ENCODE measurements at places on chromosomes 13 and 19.

DNA sequence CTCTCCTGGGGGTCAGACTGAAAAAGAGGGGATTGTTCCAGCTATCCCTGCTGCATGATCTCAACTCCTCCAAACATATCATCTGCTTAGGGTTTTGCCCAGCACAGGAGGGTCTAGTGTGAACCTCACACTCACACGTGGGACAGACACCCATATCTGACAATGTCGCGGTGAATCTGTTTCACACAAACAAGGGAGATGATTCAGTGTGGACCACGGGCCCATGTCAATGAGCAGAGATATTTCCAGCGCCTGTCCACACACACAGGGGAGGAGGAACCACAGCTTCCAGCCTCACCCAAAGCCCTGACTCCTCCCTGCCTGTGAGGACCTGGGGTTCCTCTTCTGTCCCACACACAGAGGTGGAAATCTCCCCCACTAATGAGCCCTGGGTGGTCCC is 29.6 kb upstream of the KIR3DL3 start:
- DNase-seq, result peak; percentile 4

DNA sequence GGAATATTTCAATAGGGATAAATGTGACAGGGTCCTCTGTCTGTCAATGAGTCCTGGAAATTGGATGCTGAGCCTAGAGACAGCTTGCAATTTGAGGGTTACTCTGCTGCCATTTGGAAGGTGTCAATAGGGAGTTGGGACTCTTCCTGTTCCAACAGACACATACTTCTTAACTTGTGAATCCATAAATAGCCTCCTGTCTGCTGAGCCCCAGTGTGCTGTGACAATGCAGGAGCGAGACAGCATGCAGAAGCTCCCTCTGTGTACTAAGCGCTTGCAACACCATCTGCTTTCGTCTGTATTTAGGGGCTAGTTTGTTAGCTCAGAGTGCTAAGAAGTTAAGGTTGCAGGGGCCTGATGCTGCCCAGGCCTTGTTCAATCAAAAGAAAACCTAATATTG is 58.5 kb upstream of the GPR12 start:
- DNase-seq, result no peak

- DNase-seq, result peak; percentile 78
Measured at GRCh38 chr19:38544569-38545315, 73.0 kb downstream of the MAP4K1 start.

GRCh38 chr19:2059422-2060201 is 8.6 kb upstream of the MKNK2 start:
- DNase-seq, result no peak

GRCh38 chr19:8662263-8662662 is 31.8 kb downstream of the NFILZ start:
- no peak for DNase-seq

DNA sequence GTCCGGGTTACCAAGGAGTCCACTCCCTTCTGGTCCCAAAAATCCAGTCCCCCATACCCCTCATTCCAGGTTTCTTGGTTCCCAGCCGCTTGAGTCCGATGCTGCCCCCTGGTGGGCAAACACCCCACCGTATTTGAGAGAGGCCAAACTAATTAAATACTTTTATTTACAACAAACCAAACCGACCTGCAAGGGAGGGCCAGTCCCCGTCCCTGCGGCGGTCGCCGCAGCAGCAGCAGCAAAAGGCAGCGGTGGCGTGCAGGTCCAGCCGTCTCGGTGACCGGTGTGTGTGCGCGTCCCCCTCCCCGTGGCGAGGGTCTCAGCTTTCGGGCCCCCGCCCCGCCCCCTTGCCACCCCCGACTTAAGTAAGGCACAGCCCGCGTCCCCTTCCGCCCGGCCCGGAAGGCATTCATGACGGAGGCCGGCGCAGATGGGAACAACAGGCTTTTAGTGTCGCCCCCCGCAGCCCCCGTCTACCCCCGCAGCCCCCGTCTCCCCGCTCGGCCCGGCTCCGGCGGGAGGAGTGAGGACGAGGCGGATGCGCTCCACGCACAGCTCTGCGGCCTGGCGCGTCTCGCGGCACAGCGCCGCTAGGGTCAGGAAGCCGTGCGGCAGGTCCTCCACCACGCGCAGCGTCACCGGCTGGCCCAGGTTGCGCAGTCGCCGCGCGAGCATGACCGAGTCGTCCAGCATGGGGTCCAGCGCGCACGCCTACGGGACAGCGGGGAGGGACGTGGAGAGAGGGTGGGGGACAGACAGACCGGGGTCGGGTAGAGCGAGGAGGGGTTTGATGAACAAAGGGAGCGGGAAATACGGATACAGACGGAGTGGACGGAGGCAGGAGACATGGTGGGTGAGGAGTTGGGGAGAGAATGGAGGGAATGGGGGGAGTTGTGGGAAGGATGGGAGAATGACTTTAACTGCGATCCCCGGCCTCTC is 11.5 kb upstream of the CNFN start:
- DNase-seq, result peak; percentile 76

- no peak for DNase-seq
Measured at GRCh38 chr19:3784607-3785450, 1.4 kb downstream of the MATK start.

GRCh38 chr13:77213644-77214043 is 113.2 kb downstream of the MYCBP2 start:
- no peak for DNase-seq

- DNase-seq, result no peak
Measured at GRCh38 chr13:75749407-75749806, 113.3 kb downstream of the LMO7 start.

- DNase-seq, result no peak
Measured at GRCh38 chr13:111373486-111373885, 53.0 kb downstream of the TEX29 start.

GRCh38 chr13:91776611-91777193 is 378.3 kb downstream of the GPC5 start:
- DNase-seq, result no peak

Measured in CD4-positive, alpha-beta T cell treated with Interleukin-10 for 1 hour (primary cell).